ENCODE measurements at places on chromosomes 4 and X.

GRCh38 chr4:28010577-28011240 lies 1150.1 kb downstream of the STIM2 start:
- DNase-seq = no peak

DNA sequence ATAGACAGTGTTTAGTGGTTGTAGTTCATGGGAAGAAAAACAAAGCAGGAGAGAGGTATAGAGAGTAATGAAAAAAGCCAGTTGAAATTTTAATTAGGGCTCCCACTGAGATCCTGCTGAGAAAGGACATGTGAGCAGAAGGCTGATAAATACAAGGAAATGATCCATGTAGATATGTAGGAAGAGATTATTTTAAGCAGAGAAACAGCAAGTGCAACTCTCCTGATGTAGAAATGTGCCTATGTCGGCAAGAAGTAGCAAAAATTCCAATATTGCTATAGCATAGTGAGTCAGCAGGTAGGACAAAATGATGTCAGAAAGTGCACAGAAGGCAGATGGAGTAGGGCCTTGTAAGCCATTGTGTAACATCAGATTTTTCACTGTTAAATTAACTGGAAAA lies 1027.3 kb downstream of the PCDH18 start:
- no peak for DNase-seq

GRCh38 chr4:29295280-29295679 lies 1424.9 kb upstream of the PCDH7 start:
- no peak for DNase-seq

DNA sequence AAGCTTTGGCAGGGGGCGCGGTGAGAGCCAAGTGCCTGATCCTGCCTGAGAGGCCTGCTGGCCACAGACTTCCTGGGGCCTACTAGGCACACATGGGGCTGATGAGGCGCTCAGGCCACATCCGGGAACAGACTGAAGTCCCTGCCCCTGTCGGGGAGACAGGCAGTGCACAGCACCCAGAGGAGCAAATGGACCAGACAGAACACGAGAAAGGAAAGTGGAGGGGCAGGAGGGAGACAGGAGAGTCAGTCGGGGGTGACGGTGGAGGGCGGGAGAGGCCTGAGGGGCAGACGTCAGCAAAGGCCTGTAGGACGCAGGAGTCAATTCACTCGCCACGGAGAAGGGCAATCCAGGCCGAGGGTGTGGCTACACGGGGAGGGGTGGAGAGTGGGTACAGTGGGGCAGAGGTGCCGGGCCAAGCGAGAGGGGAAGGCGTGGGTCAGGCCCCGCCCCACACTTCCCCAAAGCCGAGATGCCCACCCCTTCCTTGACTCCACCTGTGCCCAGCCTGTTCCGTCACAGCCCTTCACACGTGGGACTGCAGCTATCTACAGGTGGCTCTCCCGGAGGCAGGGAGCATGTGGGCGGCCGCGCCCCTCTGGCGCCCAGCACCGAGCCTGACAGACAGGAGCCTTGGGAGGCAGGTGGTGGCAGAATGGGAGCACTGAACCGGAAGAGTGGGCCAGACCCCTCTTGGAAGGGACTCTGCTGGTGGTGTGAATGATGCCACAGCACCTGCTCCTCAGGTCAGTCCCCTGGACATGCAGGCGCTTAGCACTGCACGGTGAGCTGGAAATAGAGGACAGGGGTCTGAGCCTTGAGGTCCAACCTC lies 20.5 kb downstream of the NOP14 start:
- DNase-seq = no peak

GRCh38 chrX:118630848-118631247 lies 96.6 kb upstream of the IL13RA1 start:
- no peak for DNase-seq

- no peak for DNase-seq
Measured at GRCh38 chr4:11428231-11428898, at the start of gene HS3ST1. Gene HS3ST1 (minus strand): TSS chr4:11428894. CDS start chr4:11400005, 28,889 bp downstream.

- DNase-seq = no peak
Measured at GRCh38 chr4:1939664-1940509, 68.7 kb downstream of the NSD2 start.

DNA sequence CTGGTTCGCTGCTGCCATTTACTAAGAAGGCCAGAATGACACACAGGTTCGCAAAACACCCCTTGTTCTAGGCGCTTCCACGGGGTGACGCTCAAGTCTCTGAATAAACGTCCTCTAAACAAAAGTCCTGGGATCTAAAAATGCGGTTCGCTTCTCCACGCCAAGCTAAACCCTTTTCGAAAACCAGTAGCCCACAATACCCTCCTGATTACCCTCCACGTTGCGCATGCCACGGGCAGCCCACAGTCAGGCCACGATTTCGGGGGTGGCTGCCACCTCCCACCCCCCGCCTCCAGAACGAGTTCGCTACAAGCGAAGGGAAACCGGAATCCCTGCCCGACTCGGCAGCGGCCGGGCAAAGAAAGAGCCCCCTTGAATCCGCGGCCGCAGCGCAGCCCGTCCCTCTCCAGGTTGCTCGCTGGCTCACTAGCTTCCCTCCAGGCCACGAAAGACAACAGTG lies 423 bp downstream of the RPL39 start:
- DNase-seq = peak; percentile 17

GRCh38 chrX:153763989-153764755 lies at the start of gene PLXNB3:
Gene PLXNB3 (plus strand): TSS chrX:153764249. CDS start chrX:153765536, 1,287 bp downstream.
- DNase-seq = peak; percentile 68

GRCh38 chrX:132742246-132742645 lies 216.2 kb downstream of the HS6ST2 start:
- DNase-seq = no peak

GRCh38 chr4:5746829-5747737 lies 36.1 kb downstream of the EVC start:
- no peak for DNase-seq

DNA sequence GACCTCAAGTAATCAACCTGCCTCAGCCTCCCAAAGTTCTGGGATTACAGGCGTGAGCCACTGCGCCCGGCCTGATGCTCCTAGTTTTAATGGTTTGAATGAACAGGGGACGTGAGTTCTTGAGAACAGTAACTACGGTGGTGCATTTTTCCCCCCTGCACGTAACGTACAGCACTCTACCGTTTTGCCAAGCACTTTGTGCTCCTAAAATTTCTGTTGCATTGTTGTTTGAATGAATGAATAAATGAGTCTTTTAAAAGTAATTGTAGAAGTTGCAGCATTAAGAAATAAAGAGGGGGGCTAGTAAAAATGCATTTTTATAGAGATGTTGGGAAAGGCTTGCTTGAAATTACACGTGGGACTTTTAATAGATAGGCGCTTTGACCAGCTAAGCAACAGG lies at the start of gene RPA4:
Gene RPA4 (plus strand): TSS at position 301 of the 400 bp plus-strand sequence. CDS start 403 bp downstream, outside the sequence.
- no peak for DNase-seq

DNA sequence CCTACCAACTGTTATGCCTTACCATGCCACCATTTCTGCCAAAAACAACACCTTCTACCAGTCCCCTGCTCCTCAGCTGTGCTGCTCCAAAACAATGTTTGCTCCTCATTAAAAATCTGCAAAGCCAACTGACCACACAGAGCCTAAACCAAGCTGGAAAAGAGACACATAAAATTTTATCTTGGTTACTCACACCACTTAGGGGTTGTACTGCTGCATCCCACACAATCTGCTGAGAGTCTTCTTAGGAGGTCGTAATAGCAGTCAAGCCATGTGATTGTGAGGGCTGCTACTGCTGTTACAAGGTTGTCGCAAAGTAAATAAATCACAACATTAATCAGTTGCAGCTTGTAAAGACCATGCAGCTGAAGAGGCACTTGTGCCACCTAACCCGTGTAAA lies 607.4 kb upstream of the FAM241A start:
- DNase-seq = no peak

GRCh38 chr4:53721263-53721662 lies 130.0 kb upstream of the LNX1 start:
- no peak for DNase-seq

DNA sequence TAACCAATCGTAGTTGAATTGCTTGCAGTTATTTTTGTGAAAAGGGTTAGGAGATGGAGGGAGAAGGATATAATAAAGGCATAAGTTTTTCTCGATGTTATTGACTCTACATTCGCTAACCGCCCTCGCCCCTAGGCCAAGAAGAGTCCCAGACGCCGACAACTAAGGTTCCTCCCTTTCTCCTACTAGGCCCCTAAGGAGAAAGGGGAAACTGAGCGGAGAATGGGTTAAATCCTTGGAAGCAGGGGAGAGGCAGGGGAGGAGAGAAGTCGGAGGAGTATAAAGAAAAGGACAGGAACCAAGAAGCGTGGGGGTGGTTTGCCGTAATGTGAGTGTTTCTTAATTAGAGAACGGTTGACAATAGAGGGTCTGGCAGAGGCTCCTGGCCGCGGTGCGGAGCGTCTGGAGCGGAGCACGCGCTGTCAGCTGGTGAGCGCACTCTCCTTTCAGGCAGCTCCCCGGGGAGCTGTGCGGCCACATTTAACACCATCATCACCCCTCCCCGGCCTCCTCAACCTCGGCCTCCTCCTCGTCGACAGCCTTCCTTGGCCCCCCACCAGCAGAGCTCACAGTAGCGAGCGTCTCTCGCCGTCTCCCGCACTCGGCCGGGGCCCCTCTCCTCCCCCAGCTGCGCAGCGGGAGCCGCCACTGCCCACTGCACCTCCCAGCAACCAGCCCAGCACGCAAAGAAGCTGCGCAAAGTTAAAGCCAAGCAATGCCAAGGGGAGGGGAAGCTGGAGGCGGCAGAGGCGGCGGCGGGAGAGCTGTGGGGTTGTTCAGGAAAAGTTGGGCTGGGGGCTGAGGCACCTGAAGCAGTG lies 5.9 kb downstream of the ATOH1 start:
- no peak for DNase-seq

GRCh38 chrX:115147220-115147619 lies 42.0 kb upstream of the RBMXL3 start:
- no peak for DNase-seq

GRCh38 chr4:139851133-139851532 lies 185.5 kb downstream of the MGST2 start:
- no peak for DNase-seq

DNA sequence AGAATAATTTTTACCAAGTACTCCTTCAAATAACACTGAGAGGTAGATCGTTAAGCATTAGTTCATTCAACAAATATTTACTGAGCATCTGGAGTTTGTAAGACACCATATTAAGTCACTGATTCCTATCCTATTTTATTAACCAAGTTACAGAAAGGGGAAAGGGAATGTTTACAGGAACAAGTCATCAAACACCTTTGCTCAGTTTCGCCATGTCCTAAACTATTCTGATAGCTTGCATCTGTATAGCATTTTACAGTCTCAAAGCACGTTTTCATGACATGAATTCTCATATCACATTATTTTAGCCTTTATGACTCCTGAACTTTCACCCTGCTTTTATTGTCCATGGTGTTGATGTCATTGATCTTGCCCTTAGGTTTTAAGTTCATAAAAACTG lies 89.2 kb downstream of the AREG start:
- DNase-seq = no peak

DNA sequence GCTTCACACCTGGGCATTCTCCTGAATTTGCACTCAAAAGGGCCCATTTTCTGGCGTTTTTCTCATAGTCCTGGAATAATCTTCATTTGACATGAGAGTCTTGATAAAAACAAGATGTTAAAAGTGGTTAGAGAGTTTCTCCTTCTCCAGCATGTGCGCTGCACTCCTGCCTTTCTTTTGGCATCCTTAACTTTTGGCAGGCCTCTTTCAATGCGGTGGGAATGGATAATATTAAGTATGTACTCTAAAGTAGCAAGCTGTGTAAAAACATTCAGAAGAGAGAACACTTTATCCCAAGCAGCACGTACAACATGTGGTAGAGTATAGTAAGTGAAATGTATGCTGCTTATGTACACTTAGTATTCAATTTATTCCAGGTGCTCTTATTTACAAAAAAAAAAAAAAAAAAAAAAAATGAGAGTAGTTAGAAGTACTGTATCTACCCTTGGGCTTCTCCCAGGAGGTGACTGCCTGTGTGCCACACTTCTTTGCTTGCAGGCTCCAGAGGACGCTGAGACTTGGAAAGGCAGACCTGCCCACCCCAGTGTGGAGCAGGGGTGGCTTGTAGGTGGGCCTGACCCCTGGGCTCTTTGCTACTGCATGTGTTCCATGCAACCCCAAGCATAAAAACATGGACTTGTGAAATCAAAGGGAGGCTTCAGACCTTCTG lies 3.9 kb downstream of the FGF2 start:
- DNase-seq = no peak

DNA sequence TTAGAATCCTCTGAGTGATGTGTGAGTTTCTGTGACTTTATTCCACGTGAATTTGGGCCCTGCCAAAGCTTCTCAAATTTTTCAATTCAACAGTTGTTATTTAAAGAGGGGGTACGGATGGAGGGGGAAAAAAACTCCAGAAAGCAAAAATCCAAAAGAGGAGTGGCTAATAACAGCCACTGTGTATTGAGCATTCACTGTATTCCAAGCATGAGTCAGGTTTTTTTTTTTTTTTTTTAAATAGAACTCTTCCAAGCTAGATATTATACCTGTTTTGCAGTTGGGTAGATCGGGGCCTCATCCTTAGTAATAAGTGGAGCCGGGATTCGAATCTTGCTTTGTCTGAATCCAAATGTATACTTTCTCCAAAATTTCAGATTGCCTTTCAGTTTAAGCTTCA lies 6.4 kb upstream of the RHOH start:
- no peak for DNase-seq

DNA sequence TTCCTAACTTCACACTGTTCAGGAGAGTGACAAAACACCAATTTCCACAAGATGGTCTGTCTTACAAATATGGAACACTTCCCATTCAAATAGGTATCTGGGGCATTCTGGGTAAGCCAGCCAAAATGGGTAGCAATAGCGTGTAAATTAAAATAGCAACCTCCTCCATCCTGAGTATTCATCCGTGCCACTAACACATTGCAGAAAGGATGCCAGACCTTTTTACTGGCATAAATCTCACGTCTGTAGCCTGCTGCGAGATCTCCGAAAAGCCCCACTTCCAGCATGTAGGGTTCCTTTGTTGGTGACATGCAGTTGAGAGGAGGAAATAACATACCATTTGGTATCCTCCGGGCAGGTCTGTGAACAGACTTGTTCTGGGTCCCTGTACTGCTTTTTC lies 52.7 kb upstream of the RAI2 start:
- no peak for DNase-seq

DNA sequence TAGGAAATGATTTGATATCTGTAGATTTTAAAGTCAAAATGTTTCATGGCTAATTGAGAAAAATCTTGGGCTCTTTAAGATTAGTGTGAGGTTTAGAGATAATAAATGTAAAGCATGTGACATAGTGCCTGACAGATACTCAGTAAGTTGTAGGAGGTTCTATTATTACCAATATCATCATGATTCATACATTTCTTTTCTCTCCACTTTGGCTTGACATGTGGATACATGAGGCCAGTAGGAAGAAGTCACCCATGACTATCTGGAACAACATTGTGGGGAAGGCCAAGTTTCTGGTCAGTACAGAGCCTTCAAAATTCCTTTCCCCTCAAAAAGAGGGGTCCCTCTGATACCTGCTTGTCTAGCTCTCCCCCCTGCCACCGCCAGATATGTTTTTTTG lies 91.2 kb upstream of the SORBS2 start:
- DNase-seq = no peak

GRCh38 chrX:129875669-129876068 lies 30.3 kb upstream of the UTP14A start:
- DNase-seq = no peak
